ENCODE measurements at places on chromosomes 7 and 10.

DNA sequence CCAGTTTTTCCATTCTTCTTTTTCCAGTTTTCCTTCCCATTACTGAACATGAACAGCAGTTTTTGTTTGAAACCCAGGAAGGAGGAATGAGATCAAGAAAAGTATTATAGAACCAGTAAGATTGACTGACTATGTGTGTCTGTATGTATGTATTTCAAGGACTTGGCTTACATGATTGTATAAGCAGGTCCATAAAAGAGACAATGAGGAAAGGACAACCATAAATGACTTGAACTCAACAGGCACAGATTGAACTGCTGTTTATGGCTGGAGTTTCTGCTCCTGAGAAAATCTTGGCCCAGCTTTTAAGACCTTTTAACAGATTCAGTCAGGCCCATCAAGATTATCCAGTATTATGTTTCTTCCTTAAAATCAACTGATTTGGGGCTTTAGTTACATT lies 39.1 kb downstream of the TMEM106B start:
- no peak for DNase-seq

- peak; percentile 73 for DNase-seq
Observed at GRCh38 chr7:56046721-56047445, 4.4 kb downstream of the PSPH start.

DNA sequence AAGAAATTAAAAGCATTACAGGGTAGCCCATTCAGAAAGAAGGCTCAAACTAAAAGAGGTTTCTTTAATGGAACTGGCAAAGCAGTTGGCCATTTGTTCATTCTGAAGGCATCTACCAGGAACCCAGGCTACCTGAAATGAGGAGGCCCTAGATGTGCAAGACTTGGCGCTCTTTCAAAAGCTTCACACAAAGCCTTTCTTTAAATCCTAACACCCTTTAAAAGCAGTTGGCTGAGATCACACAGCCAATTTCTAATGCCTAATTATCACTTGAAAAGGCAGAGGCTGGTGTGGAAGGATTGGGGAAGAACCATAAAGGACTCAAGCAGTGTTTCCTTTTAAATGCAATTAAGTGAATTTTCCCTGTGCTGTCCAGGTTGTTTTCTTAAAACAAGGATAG lies 23.2 kb downstream of the PPP1R17 start:
- no peak for DNase-seq

- DNase-seq, result peak; percentile 83
Observed at GRCh38 chr10:98425511-98426352, 10.8 kb upstream of the PYROXD2 start.

- DNase-seq, result no peak
Observed at GRCh38 chr10:25176421-25176968, 1.7 kb downstream of the GPR158 start.

Data from hematopoietic multipotent progenitor cell treated with erythropoietin and hydrocortisone succinate and interleukin-3 and kit ligand, for 6 days (in vitro differentiated cells).